ENCODE measurements at places on chromosomes 12 and 14. TPM values are rescaled to one million over a fixed set of nuclear protein-coding genes. Genes with fewer than 3 reads are reported as not detected.

The RIC8B gene
- total RNA-seq: 14.9 TPM

The NPAS3 gene
- not detected for total RNA-seq

The CLEC1B gene
- total RNA-seq: not detected

The DEPDC4 gene
- total RNA-seq: 2.4 TPM

GRCh38 chr12:78562368-78563205 is 302.0 kb upstream of the SYT1 start:
- no peak overlapping the region for H3K27ac ChIP-seq
- no peaks in the 10 kb centered on the region for H3K36me3 ChIP-seq
- H3K4me3 ChIP-seq: no peak overlapping the region
- H3K27me3 ChIP-seq: no peaks in the 10 kb centered on the region
- no peak for ATAC-seq

DNA sequence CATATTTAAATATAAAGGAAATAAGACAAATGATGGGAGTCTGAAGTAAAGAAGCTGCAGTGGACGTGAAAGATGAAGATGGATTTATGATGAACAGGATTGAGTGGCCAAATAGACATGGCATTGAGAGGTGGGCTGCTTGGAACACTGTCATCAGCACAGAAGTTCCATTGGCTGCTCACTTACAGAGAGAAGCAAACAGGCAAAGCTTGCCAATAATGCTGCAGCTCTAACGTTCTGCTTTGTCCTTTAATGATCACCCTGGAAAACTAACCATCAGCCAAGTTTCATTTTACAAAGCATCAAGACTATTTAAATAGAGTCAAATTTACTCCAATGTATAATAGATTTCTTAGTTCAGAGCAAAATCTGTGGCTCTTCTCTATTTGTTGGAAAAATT is 721.4 kb downstream of the TMTC2 start:
- H3K4me1 ChIP-seq: no peaks in the 10 kb centered on the region
- no peak overlapping the region for H3K4me3 ChIP-seq
- ATAC-seq: no peak
- no peaks in the 10 kb centered on the region for H3K36me3 ChIP-seq
- no peak overlapping the region for H3K27ac ChIP-seq
